NCI-H1092 (cell line): ENCODE measurements at places on chromosomes 6 and 20.
A peak's percentile ranks its signal among the peaks of the same experiment; 100 is the strongest.

GRCh38 chr6:170048615-170049256 lies 242.1 kb downstream of the DLL1 start:
- no peak for DNase-seq

DNA sequence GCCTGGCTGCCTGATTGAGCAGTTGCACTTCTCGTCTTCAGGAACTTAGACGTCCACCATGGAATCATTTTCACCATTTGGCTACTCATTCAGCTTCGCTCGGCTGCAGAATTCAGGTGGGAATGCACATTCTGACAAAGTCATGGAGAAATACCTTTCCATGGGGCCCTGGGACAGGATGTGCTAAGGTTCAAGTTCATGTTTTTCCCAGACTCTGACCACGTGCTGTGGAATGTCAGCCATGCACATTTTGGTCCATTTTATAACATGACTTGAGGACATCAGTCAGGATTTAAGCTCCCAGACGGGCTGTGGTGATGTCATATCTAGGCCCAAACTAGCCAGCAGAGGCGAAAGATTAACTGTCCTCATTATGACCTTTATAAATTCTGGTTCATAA lies 205.3 kb downstream of the TBXT start:
- no peak for DNase-seq

- DNase-seq, result no peak
Measured at GRCh38 chr20:53162251-53162835, 190.2 kb downstream of the TSHZ2 start.

- DNase-seq, result no peak
Measured at GRCh38 chr6:71457929-71458328, 169.3 kb downstream of the OGFRL1 start.

GRCh38 chr6:73791336-73791735 lies 95.3 kb downstream of the CD109 start:
- no peak for DNase-seq

DNA sequence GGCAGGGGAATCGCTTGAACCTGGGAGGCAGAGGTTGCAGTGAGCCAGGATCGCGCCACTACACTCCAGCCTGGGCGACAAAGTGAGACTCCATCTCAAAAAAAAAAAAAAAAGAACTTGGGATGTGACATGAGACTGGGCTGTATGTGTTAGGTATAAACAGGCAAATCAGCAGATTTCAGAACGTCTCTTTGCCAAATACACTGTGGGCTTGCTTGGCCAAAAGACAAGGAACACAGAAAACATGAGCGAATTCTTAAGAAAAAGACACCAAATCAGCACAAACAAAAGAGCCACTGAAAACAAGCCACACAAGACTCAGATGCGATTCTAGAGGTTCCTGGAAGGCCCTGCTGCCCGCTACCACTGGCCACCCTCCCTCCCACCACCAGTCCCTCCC lies 12.5 kb downstream of the ETV7 start:
- no peak for DNase-seq

DNA sequence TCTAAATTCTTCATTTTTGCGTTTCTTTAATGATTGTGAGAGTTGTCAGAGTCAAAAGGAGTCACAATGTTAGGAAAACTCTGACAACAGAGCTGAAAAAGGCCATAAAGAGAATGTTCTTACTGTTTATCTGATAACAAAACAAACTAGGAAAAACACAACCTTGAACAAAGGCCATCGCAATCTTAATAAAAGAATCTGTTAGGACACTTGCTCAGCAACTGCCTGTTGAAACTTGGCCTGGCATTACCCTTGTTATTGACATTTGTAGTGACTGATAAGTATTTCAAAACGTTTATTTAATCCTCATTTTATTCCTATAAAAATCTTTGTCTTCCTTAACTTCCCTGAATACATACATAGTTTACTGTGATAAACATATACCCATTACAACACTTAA lies 15.7 kb downstream of the GSTA1 start:
- no peak for DNase-seq

DNA sequence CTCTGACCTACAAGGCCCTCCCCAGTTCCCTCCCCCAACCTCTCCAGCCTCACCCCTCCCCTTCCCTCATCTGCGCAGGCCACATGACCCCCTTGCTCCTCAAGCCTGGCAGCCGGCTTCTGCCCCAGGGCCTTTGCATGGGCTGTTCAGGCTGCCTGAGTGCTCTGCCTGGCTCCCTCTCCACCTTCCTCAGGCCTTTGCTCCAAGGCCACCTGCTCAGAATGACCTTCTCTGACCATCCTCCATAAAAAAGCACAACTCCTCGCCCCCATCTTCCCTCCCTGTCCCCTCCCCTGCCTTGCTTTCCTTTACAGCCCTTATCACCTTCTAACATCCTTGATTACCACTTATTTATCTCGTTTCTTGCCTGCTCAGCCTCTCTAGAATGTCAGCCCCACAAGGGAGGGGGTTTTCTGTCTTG lies 38.7 kb downstream of the SPDEF start:
- no peak for DNase-seq

- no peak for DNase-seq
Measured at GRCh38 chr20:51768759-51769517, 748 bp upstream of the ATP9A start.

- DNase-seq, result no peak
Measured at GRCh38 chr6:53813801-53814200, 19.0 kb downstream of the LRRC1 start.

- no peak for DNase-seq
Measured at GRCh38 chr20:9031991-9032390, 36.9 kb upstream of the PLCB4 start.

DNA sequence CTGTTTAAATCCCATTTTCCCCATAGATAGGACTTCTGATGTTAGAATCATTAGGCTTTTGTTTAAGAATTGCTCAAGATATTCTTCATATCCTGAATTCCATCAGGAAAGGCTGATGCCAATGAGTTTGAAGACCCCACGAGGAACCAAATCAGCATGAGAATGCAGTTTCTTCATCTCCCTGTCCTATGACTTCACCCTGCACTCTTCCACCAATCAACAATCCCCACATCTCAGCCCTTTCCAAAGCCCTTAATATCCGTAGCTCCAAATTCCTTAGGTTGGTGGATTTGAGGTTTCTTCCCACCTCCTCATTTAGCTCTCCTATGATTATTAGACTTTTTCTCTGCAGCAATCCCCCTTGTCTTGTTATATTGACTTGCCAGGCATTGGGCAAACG lies 88.3 kb upstream of the PRND start:
- no peak for DNase-seq

DNA sequence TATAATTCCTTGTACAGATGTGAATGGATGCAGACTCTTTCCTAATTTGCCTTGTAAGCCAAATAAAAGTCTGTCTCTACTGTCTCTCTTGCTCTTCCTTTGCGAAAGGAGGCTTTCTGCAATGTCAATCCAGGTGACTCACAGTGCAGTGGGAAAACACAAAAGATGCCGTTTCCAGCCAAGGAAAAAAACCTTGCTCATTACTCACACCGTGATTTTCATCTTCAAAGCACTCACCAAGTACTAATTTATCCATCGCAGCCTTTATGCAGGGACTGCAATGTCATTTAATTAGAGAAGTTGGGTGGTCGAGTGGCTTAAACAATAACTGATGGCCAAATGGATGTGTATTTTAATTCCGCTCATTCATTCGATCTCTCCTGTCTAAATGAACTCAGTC lies 23.8 kb downstream of the SAYSD1 start:
- DNase-seq, result peak; percentile 13

DNA sequence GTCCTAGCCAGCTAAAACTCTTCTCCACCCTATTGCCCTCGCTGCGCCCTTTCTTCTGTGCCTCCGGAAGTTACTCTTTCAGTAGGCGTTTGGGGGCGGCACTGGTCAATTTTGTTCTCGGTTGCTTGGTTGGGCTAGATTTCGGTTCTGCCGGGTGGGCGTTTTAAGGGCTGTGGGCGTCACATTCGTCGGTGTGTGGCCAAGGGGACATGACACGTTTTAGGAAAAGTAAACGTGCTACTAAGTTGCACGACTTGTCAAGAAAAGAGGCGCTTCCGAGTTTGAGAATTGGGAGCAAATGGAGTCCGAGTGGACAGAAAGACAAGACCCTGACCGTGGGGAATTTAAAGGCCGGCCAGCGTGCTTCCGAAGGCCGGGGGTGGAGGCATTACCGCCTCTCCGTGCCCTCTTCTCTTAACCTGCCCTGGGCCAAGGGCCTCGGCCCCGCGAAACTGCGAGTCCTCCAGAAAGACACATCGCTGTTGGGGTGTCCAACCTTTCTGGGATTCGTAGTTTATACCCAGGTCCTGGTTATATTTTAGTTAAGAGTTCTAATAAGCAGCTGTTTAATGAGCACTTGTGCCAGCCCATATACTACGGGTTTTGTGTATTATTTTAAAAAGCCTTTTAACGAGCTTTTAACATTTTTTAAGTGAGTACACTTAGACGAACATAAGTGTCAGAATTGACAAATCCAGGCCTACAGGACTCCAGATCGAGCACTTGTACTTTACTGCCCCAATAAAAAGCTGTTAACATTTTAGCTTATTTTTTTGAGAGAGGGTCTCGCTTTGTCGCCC lies 664 bp upstream of the BAG6 start:
- DNase-seq, result peak; percentile 92

DNA sequence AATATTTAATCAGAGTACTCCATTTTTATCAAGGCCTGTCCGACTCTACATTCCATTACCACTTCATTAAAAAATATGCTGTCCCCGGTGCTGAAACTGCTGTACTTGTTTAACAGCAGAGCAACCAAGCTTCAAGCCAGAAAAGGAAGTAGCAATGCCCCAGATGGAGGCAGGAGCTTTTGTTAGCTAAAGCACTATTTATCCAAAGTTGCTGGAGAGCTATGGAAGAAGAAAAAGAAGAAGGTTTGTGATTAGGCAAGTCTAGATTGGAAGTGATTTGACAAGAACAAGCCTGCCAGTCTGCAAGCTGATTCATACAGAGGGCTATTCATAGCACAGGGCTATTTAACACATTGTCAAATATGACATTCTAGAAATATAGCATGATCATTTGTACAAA lies 160.9 kb upstream of the SPTLC3 start:
- no peak for DNase-seq

DNA sequence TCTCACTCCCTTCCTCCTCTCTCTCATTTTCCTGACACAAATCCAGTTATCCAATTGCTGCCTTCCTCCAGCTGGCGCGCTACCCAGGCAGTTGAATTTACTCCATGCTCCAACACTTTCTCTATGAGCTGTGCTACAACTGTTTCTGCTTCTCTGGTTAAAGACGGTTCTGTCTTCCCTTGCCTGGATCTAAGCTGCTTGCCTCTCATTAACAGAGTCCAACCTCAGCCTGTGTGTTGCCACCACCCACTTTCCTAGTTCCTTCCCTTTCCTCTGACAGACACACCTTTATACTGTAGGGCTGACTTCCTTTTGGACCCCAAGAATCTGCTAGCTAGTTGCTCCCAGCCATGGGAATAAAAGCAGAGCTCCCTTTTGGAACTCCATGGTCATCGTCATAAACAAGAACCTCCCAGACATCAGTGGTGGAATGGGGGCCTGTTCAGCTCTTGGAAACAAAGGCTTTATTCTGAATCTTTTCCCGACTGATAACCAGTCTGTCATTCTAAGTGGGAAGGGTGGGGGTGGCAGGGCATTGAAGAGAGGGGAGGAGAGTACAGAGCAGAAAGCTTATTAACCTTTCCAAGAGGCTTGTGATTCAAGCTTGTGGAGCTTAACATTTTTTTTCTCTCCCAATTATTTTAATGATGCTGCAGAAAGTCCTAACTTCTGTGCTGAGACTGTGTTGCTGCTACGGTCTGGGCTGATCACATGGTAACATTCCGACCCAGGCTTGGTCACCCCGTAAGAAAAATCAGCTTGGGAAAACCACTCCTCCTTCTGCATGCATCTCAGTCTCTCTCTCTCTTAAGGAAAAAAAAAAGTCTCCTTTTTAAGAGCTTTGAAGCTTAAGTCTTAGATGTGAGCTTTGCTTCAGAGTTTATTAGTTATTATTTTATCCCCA lies 31.3 kb upstream of the BMP2 start:
- no peak for DNase-seq

- DNase-seq, result no peak
Measured at GRCh38 chr20:41499961-41500725, 118.0 kb downstream of the CHD6 start.

DNA sequence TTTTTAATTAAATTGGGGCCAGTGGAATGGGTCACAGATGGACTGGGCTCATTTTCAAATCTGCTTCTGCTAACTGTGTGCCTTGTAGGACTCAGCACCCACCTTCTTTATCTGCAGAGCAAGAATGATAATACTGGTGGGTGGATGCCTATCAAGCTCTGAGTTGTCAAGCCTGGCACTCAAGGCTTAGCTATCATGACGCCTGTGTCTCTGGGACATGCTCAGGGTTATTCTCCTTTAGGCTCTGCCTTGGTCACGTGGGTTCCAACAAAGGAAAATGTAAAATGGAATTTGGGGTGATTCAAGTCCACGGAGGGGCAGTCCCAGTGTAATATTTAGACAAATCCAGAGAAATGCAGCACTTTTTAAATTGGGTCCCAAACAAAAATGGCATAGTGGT lies 202.3 kb downstream of the TSHZ2 start:
- DNase-seq, result no peak

- DNase-seq, result no peak
Measured at GRCh38 chr20:61099806-61100205, 152.3 kb upstream of the CDH4 start.

DNA sequence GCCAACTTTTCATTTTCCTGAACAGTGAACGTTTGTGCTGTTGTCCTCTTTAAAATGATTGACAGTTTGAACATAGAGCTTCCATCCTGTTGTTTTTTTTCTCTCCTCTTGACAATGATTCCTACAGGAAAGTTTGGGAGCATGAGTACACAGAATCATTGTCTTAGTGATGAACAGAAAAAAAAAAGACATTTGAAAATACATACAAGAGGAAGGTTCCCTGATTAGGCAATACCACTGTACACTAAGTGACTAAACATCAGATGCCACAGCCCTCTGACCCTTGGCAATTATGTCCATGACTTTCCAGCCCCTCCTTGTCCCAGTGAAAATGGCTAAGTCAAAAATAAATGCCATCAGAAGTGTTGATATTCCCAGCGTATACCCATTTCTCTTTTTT lies 71.5 kb downstream of the RTN4IP1 start:
- no peak for DNase-seq

- DNase-seq, result no peak
Measured at GRCh38 chr6:156901309-156902019, 124.3 kb downstream of the ARID1B start.

GRCh38 chr6:141451511-141452353 lies 681.0 kb upstream of the GJE1 start:
- DNase-seq, result no peak

DNA sequence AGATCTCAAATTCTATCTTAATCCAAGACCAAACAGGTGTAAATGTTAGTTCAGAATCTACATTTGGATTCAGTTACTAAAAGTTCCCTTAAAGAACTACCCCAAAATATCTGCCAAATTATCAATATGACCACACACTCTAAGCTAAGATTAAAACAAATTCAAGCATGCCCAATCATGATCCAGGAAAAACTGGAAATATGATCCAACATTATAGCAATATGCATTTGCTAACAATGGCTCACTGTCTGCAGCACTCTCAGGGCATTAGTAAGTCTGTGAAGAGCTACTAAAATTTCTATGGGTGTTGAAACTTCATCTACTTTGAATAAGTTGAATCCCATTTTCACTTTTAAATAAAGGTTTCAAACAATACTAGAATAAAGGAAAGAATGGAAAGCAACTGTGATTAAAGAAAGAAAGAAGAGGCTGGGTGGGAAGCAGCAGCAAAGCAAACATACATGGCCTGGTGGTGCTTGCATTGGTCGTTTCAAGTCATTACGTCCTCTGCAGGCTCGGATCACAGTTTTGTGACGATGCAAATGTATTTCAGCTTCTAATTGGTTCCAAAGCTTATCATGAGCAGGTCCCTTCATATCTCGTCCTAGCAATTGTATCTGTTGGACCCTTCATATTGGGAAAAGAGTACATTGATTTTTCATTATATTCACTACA lies 29.2 kb downstream of the GOPC start:
- DNase-seq, result no peak

GRCh38 chr6:106411643-106412200 lies 51.2 kb downstream of the CRYBG1 start:
- no peak for DNase-seq
